GDM1 (cell line): ENCODE measurements at places on chromosomes 13 and 19.

DNA sequence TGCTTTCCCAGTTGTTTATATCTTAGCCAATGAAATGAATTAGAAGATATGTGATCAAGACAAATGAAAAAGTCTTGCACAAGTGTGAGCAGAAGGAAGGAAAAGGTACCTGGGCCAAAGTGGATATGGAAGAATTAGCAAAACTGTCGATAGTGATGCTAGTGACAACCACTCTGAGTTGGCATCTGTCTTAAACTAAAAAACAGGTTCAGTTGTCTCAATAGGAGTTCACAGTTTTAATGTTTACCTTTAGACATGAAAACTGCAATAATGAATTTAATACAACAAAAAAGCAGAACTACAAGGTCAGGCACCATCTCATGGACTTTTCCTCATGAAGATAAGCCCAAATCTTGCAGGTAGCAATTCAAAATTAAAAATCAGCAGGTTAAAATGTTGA, 688.5 kb downstream of the EFNB2 start:
- no peak for DNase-seq

GRCh38 chr19:14514215-14514863, 3.9 kb downstream of the DNAJB1 start:
- no peak for DNase-seq

- DNase-seq, result no peak
Measured at GRCh38 chr19:5022066-5022860, 53.4 kb downstream of the KDM4B start.

DNA sequence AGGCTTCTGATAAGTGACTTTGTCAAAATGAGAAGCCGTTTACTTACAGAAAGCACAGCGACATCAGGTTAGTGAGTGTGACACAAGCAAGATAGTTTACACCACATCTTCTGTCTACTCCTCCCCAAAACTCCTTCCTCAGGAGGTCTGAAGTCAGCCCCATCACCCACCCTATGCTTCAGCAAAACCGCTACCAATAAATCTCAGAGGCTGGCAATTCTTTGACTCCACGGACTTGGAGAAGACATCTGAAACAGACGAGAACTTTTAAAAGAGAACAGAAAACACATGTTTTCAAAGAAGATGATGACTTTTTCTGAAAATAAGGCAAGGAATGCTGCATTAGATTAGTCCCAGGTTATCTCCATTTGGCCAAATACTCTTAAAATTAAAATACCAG, 261.1 kb downstream of the TBC1D4 start:
- no peak for DNase-seq

GRCh38 chr19:45636902-45637301, 2.3 kb downstream of the EML2 start:
- no peak for DNase-seq

GRCh38 chr13:33303855-33304597, 18.5 kb upstream of the STARD13 start:
- no peak for DNase-seq

GRCh38 chr19:46756544-46756888, 10.3 kb upstream of the STRN4 start:
- no peak for DNase-seq

DNA sequence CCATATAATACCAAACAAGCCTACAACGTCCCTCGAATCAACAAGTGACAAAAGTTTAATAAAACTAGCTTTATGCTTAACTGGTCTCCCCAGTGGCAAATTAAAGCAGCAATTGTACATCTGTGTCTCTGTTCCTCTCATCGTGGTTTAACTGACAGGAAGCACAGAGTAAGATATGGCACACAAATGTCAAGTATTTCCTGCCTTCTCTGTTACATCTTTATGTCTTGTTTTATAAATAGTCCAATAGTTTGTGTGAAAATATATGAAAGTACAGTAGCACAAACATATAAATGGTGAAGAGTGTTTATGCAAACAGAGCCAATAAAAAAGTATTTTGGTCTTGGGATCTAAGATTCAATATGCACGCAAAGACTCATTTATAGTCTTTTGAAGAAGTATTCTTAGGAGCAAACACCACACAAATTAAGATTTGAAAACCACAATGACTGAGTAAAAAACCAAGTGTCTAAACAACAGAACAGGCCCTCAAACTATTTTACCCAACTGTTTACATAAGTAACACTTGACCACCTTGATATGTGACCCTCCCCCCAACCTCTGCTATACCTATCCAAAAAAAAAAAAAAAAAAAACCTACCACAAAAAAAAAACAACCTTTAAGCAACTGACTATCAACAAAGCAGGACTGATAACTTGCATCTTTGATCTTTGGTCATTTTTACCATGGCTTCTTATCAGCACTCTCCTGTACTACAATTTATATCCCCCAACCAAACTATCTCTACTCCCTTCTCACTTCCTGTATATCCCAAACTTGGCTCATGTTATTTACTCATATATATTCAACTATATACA, 14.0 kb downstream of the ELF1 start:
- DNase-seq, result peak; percentile 87

DNA sequence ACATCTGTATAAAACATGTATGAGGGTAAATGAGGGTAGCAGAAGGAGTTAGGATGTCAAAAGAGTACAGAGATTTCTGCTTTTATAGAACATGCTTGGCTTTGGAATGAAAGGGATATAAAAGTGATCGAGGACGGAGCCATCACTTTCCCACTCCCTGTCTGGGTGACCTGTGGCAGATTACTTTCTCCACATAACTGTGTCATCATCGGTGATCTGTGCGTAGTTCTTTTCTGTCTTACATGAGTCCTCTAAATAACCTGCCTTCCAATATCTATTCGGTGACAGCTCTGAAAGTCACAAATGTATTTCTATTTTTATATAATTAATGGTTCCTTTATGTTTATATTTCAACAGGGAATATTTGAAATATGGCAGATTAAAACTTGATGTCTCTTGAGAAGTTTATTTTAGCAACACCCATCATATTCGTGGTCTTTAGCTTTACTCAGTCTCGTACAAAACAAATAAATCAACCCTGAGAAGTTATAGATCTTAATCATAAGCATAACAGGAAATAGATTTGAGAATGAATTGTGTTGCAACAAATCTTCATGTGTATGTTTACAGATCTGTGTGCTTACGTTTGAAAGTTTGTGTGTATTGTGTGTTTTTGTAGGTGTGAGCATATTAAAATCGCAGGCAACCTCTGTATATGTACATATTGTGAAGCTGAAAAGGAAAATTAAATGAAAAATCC, 1094.3 kb downstream of the EFNB2 start:
- DNase-seq, result no peak

DNA sequence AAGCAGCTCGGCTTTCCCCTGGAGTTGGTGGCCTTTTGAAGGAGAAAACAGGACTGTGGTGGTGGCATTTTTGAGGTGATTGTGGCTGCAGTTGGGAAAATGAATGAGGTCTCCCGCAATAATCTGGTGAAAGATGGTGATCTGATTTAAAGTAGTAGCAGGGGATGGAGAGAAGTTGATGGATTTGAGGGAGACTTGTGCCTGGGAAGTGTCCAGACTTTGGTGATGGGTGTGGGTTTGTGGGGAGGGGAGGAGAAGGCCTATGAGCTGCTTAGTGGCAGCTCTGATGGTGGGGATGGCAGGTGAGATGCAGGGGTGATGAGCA, 4.0 kb upstream of the EPN1 start:
- DNase-seq, result no peak

- no peak for DNase-seq
Measured at GRCh38 chr19:16829822-16830289, 658 bp downstream of the SIN3B start.

DNA sequence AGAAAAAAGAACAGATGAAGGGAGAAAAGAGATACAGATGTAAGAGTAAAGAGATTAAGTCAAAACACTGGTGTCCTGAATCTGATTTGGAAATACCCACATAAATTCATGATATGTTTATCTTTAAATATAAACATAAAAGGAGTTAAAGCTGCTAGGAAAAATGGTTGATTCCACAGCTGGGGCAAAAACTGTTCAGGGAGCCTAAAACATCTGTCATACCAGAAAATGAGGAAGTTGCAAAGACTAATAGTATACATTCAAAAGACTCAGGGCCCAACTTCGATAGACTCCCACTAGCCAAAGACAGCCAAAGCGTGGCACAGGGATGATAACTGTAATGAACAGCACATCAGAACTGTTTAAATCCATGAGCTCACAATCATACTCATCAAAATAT, 62.0 kb downstream of the ABCC4 start:
- no peak for DNase-seq

DNA sequence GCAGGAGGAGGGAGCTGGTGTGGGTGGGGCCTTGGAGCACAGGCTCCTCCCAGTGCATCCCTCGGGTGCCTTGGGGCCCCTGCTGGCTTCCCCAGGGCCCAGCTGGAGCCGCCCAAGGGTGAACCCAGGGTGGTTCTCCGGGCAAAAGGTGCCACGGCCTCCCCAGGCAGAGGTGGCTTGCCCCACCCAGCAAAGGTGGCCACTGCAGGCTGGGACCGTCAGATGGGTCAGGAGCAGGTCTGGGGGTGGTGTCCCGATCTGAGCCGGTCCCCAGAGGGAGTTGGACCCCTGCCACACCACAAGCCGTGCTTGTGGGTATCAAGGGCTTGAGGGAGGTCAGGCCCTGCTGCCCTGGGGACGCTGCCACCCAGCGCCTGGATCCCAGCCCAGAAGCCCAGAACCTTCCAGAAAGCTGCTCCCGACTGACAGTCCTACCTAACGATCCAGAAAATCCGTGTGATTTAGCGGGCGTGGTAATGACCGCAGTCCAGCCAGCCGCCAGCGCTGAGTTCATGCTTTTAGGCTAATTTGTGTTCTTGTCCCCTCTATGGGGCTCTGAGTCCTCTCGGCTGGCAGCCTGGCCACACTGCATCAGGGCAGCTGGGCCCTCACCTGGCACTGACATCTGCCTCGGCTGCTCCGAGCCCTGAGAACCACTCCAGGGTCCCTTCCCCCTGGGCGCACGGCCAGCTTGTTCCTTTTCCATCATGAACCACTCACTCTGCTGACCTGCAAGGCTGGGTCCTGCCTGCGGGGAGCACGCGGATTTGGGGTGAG, 5.0 kb upstream of the GRIN3B start:
- no peak for DNase-seq

DNA sequence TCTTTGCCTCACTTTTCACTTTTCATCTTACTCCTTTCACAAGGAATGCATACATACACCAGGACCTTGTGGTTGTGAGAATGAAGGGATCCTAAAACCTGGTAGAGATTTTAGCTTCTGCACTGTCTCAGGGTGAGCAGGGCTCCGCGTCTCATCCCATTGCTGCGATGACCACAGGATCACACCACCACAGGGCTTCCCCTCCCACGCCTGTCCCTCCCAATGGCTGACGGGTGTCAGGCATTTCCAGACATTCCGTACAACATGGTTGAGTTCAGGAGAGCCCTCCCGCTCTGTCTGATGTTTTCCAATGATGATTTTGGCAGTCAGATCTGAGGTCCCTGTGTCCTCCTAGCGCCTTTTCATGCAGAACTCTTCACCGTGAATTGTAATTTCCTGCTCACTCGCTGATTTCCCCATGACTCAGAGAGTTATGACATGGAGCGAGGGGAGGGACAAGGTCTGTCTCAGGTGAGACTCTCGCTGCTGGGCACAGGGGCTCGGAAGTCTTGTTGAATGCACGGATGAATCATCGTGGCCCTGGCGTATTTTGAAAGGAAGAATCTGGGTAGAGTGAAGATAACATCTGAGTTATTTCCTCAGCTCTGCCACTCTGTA, 102.8 kb downstream of the TEX29 start:
- no peak for DNase-seq

GRCh38 chr19:1226522-1227303, 11.1 kb downstream of the CBARP start:
- DNase-seq, result no peak

GRCh38 chr19:13002166-13002898, 7.1 kb downstream of the NFIX start:
- DNase-seq, result no peak

DNA sequence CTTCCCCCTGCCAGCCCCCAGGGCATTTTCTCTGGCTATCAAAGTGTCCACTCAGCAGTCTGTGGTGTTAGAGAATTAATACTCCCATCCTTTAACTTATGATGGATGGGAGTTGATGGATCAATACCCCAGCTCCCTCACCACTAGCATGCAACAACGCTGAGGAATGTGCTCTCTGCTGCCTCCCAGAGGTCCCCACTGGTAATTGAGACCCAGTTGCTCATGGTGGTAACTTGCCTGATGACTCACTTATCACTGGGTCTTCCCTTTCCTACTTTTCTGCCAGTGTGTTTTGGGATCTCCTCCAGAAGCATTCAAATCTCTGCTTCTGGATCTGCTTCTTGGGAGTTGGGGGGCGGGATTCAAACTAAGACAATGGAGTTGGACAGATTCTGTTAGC, 20.3 kb upstream of the CACNA1A start:
- no peak for DNase-seq

DNA sequence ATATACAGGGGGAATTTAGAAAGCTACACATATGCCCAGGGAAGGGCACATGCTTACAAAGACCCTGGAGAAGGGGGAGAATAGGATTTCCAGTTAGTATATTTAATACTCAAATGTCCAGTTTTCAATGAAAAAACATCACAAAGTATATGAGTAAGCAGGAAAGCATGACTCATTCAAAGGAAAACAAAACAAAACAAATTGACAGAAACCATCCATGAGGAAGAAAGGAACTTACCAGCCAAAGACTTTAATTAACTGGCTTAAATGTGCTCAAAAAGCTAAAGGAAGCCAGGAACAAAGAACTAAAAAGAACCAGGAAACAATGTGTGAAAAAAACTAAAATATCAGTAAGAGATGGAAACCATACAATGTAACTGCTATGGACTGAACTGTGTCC, 716.2 kb upstream of the ARGLU1 start:
- DNase-seq, result no peak

DNA sequence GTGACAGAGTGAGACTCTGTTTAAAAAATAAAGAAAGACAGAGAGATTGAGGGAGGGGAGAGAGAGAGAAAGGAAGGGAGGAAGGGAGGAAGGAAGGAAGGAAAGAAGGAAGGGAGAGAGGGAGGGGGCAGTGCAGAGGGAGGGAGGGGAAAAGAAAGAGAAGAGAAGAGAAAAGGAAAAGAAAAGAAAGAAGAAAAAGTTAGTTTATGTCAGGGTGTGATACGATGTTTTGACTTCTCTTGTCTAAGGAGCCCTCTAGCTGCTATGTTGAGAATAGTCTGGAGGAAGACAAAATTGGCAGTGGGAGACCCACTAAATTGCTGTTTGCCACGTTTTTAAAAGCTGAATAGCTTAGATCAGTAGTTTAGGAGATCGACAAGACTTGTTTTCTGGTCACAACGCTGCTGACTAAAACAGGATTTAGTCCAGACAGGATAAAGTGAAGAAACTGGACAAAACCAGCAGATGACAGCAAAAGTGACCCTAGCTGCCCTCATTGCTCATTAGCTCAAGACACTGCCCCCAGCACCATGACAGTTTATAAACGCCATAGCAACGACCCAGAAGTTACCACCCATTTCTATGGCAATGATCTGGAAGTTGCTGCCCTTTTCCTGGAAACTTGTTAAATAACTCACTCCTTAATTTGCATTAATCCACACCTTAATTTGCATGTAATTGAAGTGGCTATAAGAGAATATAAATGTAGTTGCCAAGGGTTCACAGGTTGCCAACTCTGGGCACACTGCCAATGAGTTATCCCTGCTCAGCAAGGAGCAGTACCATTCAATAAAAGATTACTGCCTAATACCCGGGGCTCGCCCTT, 11.1 kb downstream of the TEX101 start:
- no peak for DNase-seq

GRCh38 chr13:31090961-31091624, 70.6 kb downstream of the HSPH1 start:
- no peak for DNase-seq

- DNase-seq, result no peak
Measured at GRCh38 chr13:106385654-106386053, 149.8 kb downstream of the EFNB2 start.
